Kidney (tissue), 22 donors: ENCODE measurements at places on chromosomes 1 and 21. TPM values are rescaled to one million over a fixed set of nuclear protein-coding genes. Genes with fewer than 3 reads are reported as not detected.

- H3K4me3 ChIP-seq, result no peak overlapping the region
- H3K4me1 ChIP-seq, result no peaks in the 10 kb centered on the region
- no peaks in the 10 kb centered on the region for H3K36me3 ChIP-seq
Observed at GRCh38 chr1:200103966-200104583, 76.6 kb downstream of the NR5A2 start.

GRCh38 chr1:9596415-9597123 lies 7.9 kb downstream of the TMEM201 start:
- H3K4me1 ChIP-seq, result peaks cover 6% of the 10 kb centered on the region
- no peak overlapping the region for H3K27ac ChIP-seq
- no peak overlapping the region for H3K4me3 ChIP-seq
- no peaks in the 10 kb centered on the region for H3K27me3 ChIP-seq

DNA sequence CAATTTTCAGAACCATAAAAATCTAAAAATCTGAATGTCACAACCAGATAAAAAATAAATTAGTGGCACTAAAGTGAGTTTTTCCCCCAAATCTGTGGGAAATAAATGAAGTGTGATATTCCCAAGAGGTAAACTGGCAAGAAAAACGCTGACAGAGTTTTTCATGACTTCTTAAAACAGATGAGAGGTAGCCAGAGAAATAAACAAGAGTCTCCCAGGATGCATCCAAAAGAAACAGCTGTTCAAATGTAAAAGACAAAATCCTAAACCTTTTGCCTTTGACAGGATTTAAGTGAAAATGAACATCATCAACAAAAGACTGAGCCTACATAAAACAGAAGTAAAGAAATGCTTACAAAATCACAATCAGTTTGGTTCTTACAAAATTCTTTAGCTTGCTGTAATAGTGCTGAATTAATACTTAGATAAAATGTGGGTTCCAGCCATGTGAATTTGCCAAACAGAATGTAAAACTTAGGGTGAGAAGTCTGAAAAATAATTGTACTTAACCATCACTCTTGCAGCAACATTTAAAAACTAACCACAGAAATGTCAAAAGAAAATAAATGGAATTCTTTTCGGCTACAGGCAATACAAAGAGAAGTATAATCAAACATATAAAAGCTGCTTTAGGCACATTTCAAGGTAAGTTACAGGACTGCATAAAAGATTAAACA lies 133.6 kb downstream of the EIF4G3 start:
- no peak for DNase-seq
- no peaks in the 10 kb centered on the region for H3K27me3 ChIP-seq
- H3K27ac ChIP-seq, result no peak overlapping the region
- no peak overlapping the region for H3K4me3 ChIP-seq
- H3K4me1 ChIP-seq, result peaks cover 3% of the 10 kb centered on the region

- H3K36me3 ChIP-seq, result no peaks in the 10 kb centered on the region
- peak; percentile 78 for DNase-seq
- no peak overlapping the region for H3K27ac ChIP-seq
- H3K4me3 ChIP-seq, result no peak overlapping the region
Observed at GRCh38 chr1:44701141-44701573, 26.6 kb downstream of the ARMH1 start.

DNA sequence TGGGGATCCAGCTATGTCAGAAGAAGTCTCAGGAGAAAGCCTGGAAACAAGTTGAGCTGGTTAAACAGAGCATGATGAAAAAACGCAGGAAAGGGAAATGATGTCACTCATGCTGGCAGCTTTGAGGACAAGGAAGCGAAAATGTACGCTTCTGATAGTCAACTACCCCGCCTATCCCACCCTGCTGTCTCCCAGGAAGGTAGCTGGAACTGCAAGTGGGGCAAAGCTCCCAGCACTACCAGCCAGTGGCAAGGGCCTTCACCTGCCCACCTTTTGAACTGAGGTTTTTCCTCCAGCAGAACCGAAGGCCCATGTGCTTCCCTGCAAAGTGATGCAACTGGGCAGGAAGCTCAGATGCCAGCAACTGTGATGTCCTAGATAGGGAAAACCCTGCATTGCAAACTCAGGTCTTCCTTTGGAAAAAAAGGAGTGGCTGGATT lies 6.3 kb upstream of the IL20 start:
- H3K27me3 ChIP-seq, result no peaks in the 10 kb centered on the region
- no peaks in the 10 kb centered on the region for H3K4me1 ChIP-seq
- H3K27ac ChIP-seq, result no peak overlapping the region
- no peak overlapping the region for H3K4me3 ChIP-seq
- no peak for DNase-seq
- H3K36me3 ChIP-seq, result no peaks in the 10 kb centered on the region

- no peak overlapping the region for H3K27ac ChIP-seq
- peak; percentile 7 for DNase-seq
- no peaks in the 10 kb centered on the region for H3K27me3 ChIP-seq
- H3K4me1 ChIP-seq, result no peaks in the 10 kb centered on the region
- H3K36me3 ChIP-seq, result no peaks in the 10 kb centered on the region
- H3K4me3 ChIP-seq, result no peak overlapping the region
Observed at GRCh38 chr1:34970829-34971228, 14.3 kb downstream of the TMEM35B start.

- H3K36me3 ChIP-seq, result no peaks in the 10 kb centered on the region
- H3K4me1 ChIP-seq, result no peaks in the 10 kb centered on the region
- H3K4me3 ChIP-seq, result no peak overlapping the region
- no peaks in the 10 kb centered on the region for H3K27me3 ChIP-seq
Observed at GRCh38 chr1:26556111-26556510, 26.6 kb downstream of the RPS6KA1 start.

DNA sequence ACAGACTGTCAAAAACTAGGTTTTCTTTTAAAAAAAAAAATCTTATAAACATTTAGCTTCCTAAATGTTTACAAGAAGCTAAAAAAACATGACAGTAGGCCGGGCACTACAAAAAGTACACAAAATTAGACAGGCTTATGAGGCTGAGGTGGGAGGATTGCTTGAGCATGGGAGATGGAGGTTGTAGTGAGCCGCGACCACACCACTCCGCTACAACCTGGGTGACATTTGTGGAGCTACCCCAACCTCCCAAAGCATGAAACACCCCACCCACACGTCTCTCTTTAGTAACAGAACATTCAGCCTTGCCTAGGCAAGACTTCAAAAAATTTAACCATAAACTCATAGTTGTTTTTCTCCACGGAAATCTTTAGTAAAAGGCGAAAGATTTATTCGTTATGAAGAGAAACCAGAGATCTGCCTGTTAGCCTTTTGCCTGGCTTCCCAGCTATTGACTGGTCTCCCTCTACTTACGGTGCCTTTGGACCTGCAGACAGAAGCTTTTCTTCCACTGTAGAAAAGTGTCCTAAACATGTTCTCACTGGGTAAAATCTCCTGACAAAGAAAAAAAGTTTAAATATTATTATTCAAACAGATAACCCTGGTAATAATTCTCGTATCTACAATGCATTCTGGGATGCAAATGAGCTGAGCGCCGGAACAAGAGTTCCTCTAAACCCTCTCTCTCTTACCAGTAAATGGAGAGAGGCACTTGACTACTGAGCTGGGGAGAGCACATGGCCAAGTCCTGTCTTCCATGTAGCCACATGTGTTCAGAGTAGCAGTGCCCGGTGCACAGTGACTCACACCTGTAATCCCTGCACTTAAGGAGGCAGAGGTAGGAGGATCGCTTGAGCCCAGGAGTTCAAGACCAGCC lies 9.2 kb downstream of the RNU5D-1 start:
- no peak overlapping the region for H3K27ac ChIP-seq
- no peak for DNase-seq
- H3K4me3 ChIP-seq, result no peak overlapping the region
- no peaks in the 10 kb centered on the region for H3K4me1 ChIP-seq
- H3K36me3 ChIP-seq, result no peaks in the 10 kb centered on the region

DNA sequence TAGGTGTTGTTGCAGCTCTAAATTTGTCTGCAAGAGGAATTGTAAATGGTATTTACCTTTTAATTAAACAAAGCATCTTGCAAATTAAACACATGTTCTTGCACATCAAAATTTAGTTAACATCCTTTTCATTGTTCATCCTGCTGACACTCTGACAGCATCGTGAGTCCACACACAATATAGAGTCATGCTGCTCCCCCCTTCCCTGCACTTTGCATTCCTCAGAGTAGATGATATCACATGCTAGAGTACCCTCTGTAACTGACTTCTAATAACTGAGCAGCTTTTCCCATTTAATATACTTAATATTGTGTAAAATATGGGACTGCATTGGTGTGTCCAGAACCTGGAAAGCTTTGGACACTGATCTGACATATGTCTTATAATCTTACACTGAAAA lies 138.8 kb upstream of the DPYD start:
- H3K27ac ChIP-seq, result no peak overlapping the region
- no peak overlapping the region for H3K4me3 ChIP-seq
- no peaks in the 10 kb centered on the region for H3K4me1 ChIP-seq
- H3K36me3 ChIP-seq, result no peaks in the 10 kb centered on the region
- no peak for DNase-seq

The LIPI gene
- total RNA-seq, result not detected

The OR2T29 gene
- total RNA-seq, result not detected
